ENCODE measurements at places on chromosomes 5 and 9. TPM values are rescaled to one million over a fixed set of nuclear protein-coding genes. Genes with fewer than 3 reads are reported as not detected.

GRCh38 chr5:149682532-149683075 lies 47.5 kb upstream of the PPARGC1B start:
- DNase-seq = no peak

DNA sequence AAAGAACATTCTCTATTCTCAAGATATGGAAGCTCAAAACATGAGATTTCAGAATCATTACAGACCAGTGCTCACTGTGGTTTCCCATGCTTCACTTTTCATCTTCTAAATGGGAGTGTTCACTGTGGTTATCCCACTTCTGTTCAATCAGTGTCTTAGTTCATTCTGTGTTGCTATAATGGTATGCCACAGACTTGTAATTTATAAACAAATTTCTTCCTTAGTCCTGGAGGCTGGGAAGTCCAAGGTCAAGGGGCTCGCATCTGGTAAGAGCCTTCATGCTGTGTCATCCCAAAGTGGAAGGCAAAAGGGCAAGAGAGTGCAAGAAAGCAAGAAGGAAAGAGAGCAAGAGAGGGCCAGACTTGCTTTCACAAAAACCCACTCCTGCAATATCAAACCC lies 146.3 kb downstream of the TTC39B start:
- DNase-seq = no peak

CATSPER3 gene
- 0.81 TPM for total RNA-seq

DNA sequence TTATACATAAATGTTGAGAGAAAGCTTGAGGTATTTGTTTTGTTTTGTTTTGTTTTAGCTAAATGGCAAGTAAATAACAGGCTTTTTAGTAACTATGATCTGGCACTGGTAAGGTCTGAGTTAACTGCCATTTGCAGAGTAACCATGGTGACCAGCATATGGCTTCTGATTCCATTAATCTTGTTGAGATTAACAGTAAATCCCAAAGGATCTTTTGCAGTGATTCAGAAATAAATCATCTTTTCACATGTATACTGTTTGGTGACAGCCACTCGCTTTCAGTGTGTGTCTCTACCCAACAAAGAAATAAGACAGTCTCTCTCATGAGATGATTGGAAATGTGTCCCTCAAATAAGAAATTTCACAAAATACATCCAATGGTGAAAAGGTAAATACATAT lies 235.6 kb downstream of the RAB3C start:
- DNase-seq = no peak

GRCh38 chr5:132760601-132761317 lies 13.5 kb downstream of the CCNI2 start:
- DNase-seq = no peak
